ENCODE measurements at places on chromosomes 2 and 18.

DNA sequence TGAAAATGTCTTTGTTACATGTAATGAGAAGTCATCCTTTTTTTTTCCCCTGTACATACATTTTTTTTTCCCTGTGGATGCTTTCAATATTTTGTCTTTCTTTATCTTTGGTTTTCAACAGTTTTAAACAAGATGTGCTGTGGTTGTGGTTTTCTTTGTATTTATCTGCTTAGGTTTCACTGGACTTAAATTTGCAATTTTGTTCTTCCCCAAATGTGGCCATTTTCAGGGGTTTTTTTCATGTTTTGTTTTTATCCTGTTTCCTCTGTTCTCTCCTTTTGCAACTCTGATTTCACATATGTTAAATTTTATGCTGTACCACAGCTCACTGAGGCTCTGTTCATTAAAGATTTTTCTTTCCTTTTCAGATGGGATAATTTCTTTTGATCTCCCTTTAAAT lies 41.7 kb downstream of the GALNT1 start:
- no peak for DNase-seq

GRCh38 chr18:35905436-35905835 lies 67.0 kb upstream of the RMP24 start:
- DNase-seq, result no peak

GRCh38 chr2:48717846-48718245 lies 37.7 kb downstream of the LHCGR start:
- DNase-seq, result no peak

DNA sequence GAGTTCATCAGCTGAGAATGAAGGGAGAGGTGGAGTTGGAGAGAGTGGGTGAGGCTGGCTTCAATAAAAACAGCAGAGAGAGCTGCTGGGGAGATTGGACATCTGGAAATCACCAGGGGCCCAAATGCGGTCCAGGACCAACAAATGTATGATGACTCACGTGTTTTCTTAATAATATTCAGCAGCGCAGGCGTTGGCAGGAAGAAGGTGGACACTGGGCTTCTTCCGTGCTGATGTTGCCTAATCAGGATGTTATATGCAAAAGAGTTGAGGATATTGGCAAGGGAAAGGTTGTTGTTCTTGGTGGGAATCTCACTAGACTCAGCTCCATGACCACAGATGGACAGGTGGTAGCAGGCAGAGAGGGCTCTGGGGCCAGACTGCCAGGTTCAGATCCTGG lies 12.8 kb upstream of the PLA2R1 start:
- no peak for DNase-seq

GRCh38 chr18:30652387-30652786 lies 390.2 kb downstream of the DSC3 start:
- no peak for DNase-seq

DNA sequence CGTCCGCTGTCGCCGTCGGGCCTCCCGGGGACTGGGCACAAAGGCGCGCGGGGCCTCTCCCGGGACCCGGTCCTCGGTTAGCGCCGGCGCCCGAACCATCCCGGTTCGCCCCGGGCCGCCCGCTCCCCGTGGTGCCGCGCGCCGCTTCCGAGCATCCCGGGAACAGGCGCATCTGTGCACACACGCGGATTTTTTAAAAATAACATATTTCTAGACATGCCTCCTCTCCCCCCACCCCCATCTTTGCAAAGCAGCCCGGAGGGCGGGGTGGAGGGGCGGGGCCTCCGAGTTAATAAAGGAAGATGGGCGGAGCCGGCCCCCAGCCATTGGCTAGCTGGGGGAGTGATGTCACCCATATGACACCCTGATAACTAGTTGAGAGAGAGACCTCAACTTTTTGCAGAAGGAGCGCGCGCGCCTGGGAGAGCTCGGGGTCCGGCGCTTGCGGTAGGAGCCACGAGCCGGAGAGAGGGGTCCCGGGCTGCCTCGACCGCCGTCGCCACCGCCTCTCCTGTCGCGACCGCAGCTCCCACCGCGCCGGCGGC lies at the start of gene SOX11:
Gene SOX11 (plus strand): TSS at position 400 of the 545 bp plus-strand sequence. CDS start 338 bp downstream, outside the sequence.
- DNase-seq, result no peak

DNA sequence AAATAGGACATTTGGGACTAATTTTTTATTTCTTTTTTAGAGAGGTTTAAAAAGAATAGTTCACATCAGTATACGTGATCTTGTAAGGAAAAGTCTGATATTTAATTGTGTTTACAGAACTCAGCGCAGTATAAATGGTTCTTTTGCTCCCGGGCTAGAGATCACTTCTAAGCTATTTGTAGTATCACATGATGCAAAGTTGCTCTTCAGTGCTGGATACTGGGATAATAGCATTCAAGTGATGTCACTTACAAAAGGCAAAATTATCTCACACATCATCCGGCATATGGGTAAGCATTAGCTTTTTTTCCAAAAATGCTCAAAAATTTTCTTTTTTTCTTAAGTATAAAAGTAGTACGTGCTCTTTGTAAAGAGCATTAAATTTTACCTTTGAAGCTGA lies 37.4 kb upstream of the CYP20A1 start:
- no peak for DNase-seq

DNA sequence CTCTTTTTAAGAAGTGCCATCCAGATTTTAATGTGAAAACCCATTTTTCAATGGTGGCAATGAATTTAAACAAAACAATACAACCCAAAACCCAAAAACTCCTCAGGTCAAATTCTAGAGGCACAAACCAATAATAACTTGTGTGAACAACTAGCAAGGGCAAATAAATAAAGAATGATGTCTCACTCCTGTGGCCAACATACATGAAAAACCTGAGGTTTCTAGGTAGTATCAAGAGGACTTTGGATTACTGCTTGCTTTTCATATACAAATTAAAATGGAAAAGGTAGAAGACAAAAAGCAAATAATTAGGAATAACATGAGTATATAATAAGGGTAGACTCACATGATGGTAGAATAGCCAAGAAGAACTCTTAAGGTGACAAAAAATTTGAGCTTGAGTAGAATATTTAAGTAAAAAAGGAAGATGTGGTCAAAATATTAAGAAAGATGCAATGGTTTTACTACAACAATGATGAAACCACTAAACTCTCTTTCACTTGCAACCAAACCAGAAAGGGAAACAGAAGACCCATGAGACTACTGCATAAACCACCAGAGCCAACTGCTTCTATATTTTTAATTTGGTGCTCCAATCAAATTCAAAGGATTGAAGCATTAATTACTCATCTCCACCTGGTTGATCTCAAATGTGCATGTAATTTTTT lies 53.5 kb downstream of the DARS1 start:
- no peak for DNase-seq

Data from stimulated activated CD8-positive, alpha-beta memory T cell treated with anti-CD3 and anti-CD28 coated beads, Interleukin-4, amount 100 ng/mL, for 4 hours (primary cell).